Right renal pelvis (tissue), 4 donors: ENCODE measurements at places on chromosomes 7 and 10.

- no peak for DNase-seq
Measured at GRCh38 chr10:42744134-42744701, 38.4 kb upstream of the BMS1 start.

DNA sequence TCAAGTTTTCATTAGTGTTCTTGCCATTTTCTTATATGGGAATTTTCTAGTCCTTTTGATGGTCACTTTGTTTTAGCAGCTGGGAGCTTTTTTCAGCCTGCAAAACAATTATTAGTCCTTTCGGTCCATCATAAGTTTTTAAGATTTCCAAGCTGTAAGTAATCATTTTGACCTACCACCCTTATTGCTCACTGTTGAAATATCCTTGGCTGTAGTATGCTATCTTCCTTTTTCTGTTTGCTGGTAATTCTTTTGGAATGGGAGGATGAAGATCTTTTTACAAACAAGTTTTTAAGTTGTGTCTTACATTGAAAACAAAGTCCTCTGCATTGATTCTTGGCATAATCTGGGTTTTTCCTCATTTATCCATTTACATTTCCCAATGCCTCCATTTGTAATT, 24.0 kb downstream of the BZW2 start:
- DNase-seq, result no peak

DNA sequence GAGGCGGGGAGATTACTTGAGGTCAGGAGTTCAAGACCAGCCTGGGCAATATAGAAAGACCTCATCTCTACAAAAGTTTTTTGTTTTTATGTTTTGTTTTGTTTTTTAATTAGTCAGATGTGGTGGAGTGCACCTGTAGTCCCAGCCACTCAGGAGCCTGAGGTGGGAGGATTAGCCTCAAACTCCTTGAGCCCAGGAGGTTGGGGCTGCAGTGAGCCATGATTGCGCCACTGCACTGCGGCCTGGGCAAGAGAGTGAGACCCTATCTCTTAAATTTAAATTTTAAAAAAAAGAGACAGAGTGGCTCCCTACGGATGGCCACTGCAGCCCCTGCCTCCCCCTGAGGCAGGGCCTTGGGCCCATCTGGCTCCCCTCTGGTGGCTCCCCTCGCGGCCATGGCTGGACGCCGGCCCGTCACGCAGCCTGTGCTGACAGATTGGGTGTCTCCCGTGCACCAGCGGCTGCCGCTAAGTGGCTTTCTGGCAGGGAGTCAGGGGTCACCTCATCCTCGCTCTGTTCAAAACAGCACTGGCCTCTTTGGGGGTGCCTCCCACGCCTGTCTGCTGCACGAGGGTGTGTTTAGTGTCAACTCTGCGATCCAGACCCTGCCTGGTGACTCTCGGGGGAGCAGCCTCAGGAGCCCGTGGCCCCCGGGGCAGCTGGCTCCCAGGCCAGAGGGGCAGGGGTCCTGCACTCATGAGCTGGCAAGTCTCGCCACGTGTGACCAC, 44.4 kb upstream of the ELN start:
- DNase-seq, result no peak

- DNase-seq, result no peak
Measured at GRCh38 chr10:25818751-25819150, 115.3 kb upstream of the MYO3A start.

- no peak for DNase-seq
Measured at GRCh38 chr10:125631806-125632205, 51.2 kb downstream of the TEX36 start.

- DNase-seq, result no peak
Measured at GRCh38 chr7:149870701-149871483, 2.9 kb upstream of the ATP6V0E2 start.

GRCh38 chr7:2512713-2513112, 6.9 kb upstream of the LFNG start:
- DNase-seq, result no peak

- DNase-seq, result no peak
Measured at GRCh38 chr10:59085054-59085453, 91.4 kb upstream of the PHYHIPL start.

GRCh38 chr10:44293842-44294241, 91.1 kb downstream of the CXCL12 start:
- DNase-seq, result no peak

- DNase-seq, result no peak
Measured at GRCh38 chr7:152565731-152566130, 110.2 kb downstream of the XRCC2 start.

- DNase-seq, result no peak
Measured at GRCh38 chr10:74011017-74011416, 13.1 kb downstream of the VCL start.

GRCh38 chr10:75165684-75166622, 44.6 kb upstream of the VDAC2 start:
- no peak for DNase-seq

- no peak for DNase-seq
Measured at GRCh38 chr7:54596747-54597146, 54.6 kb downstream of the VSTM2A start.

- DNase-seq, result no peak
Measured at GRCh38 chr10:120477743-120478141, 20.7 kb downstream of the PLPP4 start.

DNA sequence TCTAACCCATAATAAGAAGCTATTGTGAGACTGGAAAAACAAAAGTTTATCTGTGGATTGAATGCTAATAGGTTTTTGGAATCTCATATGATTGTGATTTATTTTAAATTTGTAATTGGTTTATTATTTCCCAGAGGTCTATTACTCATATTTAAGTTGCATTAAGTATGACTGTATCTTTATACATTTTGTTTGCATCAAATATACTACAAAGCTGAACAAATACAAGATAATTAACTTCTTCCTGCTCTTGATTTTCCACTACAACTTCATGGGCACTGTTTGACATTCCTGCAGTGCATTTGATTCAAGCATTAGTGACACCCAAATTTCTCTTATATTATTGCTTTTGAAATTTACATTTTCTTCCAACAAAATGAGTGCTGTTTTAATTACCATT, 303.8 kb upstream of the LRRTM3 start:
- DNase-seq, result no peak

DNA sequence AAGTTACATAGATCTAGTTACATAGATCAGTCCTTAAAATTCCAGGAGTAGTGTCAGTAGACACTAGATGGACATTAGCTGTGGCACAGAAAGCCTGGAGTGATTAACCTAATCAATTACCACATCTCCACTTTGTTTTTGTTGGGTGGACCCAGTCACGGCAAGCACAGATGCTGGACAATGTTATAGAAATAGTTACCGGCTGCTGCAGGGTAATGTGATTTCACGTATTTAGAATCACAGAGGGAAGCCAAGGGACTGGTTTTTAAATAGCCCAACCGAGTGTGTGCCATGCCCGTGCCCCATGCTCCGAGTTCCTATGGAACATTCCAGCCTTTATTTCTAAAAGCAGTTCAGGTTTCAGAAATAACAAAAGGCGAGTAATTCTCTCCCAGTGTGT, 2.8 kb downstream of the LGI1 start:
- DNase-seq, result no peak

- DNase-seq, result peak; percentile 80
Measured at GRCh38 chr10:103659674-103660363, 166.3 kb downstream of the NEURL1 start.

DNA sequence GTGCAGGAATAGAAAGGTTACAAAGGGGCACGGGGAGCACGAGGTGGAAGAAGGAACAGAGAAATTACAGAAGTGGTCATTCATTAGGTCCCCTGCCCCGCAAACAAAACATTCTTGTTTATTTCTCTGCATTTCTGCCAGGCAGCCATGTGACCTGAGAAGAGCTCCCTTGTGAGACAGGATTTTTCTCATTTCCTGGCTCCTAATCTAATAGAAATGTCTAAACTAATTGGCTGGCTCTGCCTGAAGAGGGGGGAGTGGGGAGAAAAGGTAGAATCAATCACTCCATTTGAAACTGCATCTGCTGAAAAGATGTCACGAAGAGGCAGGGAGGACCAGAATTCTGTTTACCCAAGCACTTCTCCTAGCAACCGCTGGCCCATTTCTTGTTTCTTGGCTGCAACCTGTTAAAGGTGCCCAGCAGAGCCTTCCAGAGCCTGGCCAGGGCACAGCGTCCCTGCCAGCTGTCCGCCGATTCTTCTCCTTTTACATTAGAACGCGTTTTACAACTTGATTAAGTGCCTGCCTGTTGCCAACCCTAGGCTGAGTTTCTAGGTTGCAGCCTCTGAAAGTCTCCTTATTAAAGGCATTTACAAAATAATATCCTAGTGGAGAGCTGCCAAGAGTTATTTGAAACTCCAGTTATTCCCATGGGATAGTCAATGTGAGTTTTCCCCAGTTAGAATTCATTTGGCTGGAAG, 1227.6 kb downstream of the TYW1 start:
- DNase-seq, result no peak

GRCh38 chr7:83072576-83073517, 89.8 kb downstream of the PCLO start:
- DNase-seq, result no peak

DNA sequence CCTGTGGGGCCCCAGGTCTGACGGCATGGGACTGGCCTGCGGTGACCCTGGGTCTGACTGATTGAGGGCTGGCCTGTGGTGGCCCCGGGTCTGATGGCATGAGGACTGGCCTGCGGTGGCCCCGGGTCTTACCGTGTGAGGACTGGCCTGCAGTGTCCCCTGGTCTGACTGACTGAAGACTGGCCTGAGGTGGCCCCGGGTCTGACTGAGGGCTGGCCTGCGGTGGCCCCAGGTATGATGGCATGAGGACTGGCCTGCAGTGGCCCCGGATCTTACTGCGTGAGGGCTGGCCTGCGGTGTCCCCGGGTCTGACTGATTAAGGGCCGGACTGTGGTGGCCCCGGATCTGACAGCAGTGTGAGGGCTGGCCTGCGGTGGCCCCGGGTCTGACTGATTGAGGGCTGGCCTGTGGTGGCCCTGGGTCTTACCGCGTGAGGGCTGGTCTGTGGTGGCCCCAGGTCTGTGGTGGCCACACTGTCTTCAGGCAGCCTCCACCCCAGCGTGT, 10.9 kb downstream of the JAKMIP3 start:
- no peak for DNase-seq

DNA sequence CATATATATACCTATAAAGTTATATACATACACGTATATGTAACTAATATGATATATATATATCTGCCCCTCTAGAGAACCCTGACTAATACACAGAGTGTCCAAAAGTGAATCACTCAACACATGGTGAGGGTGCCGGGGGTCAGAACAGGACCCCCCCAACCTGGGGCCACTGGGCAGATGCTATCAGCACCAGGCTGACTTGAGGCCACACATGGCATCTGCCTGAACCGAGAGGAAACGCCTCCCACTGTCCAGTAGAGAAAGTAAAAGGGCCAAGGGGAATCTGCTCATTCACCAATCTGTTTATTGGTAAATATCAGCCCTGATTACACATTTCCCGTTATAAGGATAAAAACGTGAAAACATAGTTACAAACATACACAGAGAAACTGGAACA, 218.3 kb downstream of the PTPRN2 start:
- DNase-seq, result no peak

DNA sequence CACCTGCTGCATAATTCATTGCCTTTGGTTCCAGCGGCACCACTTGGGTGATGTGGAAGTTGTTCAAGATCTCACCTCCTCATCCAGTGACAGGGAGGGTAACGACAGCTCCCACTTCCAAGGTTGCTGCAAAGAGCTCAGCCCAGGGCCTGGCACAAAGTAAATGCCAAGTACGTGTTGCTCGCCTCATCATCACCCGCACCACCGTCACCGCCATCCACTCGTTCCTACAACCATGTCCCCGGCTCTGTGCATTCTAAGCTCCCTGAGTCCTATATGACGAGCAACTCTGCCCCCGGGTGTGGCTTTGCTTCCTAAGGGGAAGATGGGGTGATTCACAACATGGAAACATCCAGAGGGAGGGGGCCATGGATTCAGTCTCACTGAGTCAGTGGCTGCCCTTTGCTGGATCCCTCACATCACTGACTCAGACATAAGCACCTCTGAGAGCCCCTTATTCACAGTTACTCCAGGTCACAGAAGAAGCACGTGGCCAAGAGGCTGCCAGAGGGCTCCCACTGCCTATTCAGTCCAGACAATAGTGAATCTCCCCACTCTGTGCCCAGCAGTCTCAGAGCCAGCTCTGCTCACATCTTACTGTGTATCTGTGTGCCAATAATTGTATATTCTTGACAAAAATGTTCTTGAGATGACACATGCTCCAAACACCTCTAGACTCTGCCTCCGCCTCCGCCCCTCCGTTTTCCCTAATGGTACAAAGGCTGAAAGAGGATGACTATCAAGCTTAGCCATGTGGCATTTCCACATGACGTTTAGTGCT, 159.1 kb downstream of the GFRA1 start:
- no peak for DNase-seq

- DNase-seq, result no peak
Measured at GRCh38 chr7:120860156-120860555, 2.2 kb upstream of the TSPAN12 start.

DNA sequence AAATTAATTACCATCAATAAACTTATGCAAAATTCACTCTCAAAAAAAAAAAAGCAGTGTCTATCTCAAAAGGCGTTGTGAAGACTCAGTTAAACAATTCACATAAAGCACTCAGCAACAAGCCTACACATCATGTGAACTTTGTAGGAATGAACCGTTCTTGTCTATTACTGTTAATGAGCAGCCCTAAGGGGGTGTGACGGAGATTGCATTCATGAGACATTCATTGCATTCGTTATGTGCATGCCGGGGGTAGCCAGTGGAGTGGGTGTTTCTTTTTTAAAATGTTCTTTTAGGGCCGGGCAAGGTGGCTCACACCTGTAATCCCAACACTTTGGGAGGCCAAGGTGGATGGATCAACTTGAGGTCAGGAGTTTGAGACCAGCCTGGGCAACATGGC, 193.0 kb downstream of the PRPF18 start:
- DNase-seq, result no peak

GRCh38 chr7:48837266-48837665, 87.1 kb upstream of the CDC14C start:
- DNase-seq, result no peak

DNA sequence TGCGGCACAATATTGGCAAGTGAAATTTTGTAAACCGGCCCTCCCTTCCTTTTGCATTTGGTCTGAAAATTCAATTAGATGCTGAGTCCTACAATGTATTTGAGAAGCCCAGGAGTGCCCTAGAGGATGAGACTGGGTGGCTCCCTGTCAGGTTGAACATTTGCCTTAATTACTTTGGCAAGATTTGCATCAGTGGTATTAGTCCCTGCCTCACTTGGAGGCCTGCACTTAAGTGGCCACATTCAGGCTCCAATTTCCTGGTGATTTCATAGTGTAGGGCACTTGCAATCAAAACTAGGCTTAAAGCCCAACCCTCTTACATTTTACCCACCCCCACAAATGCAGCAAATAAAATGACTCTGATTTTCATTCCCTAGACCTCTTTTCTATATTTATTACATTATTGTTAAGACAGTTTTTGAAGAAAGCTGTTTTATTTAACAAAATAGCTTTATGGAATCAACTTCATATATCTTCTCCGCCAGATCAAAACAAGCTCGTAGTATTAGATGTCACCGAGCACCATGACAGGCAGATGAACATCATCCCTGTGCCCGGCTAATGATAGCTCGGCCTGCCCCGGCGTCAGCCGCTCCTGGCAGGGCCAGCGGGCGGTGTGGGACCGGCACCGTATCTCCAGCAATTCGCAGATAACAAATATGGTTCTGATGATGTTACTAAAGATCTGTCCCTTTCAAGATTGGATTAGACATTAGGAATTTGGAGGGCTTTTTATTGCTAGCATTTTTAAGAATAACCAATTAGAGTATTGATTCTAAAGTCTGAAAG, 73.6 kb downstream of the EGFR start:
- no peak for DNase-seq

GRCh38 chr10:66405566-66405965, 520.3 kb upstream of the LRRTM3 start:
- DNase-seq, result no peak
